Memory B cell (primary cell): ENCODE measurements at places on chromosomes 13 and 19.

- no peak for DNase-seq
These were observed 6.3 kb downstream of the MIDN start for GRCh38 chr19:1254530-1255185.

DNA sequence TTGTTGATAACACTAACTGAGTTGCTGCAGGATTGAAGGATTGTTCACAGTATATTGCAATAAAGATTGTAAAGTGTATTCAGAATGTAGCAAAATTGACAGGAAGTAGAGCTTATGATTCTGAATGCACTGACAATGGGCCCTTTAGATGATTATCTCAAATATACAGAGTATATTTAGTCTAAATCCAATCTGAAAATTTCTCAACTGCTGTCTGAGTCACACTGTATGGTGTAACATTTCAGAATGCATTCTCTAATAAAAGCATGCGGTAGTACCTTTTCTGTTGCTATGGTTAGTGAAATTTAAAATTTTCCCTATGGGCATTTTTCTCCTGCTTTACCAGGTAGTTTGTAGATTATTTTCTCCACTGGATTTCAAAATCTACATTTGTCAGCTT, 365.2 kb downstream of the PCDH17 start:
- no peak for DNase-seq

GRCh38 chr19:42099336-42099925, 23.5 kb downstream of the ZNF574 start:
- DNase-seq = no peak

GRCh38 chr13:97231829-97232196, 9.7 kb downstream of the MBNL2 start:
- no peak for DNase-seq

- DNase-seq = no peak
These were observed 1.0 kb upstream of the CRYL1 start for GRCh38 chr13:20526664-20527063.

DNA sequence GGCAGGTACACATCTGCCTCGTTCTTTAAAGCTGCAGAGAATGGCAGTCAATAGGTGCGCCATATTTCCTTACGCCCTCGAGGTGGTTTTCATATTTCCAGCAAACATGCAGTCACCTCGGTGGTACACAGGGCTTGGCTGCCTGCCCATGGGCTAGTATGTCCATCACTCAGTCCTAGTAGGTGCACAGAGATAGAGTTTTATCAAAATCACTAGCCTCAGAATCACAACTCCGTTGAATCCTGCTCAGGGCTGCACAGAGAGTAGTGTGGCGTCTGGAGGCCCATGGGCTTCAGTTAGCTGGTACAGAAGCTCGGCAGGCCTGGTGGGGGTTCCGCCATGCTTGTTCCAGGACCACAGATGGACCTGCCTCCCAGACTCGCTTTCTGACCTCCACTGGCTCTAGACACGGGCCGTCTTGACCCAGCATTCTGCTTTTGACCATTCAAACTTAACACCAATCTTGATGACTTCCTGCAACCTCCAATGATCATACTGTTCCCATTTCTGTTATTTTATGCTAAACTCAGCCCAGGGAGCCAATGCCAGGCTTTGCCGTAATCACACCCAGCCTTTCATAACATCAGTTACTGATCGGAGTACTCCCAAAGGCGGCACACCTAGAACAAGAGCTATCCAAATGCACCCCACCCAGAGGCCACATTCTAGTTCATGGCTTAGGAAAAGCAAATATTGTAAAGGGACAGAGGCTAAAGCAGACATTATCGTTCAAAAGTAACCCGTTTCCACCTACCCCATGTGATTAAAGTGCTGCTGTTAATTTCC, 120.4 kb downstream of the RAB20 start:
- no peak for DNase-seq

DNA sequence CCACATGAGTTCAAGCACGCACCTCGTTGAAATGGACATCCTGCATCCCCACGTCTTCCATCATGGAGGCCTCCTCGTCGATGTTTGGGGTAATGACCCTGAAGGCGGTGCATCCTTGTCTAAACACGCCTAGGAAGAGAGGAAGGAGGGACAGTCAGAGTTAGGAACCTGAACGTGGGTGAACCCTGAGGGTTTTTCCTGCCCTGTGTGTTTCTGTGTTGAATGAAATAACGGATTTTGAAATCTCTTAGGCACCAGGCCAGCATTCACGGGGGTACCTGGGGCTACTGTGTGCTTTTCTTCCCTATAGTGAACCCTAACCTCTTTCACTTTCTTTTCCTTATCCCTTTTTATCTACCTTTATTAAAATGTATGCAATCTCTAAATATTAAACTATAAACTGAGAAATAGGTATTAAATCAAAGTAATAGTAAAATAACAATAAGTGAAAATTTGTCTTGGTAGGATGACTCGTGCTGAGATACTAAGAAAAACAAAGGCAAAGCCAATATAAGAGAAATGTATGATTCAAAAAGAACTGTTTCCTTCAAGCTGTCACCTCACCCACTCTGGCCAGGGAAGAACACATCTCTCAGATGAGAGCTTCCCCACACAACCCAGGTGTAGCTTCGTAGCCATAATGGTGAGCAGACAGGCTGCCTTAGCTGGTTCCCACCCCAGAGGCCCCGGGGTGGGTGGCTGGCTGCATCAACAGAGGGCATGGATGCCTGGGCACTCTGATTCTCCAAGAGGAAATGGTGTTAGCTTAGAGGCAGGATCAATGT, 72.1 kb upstream of the SLC15A1 start:
- no peak for DNase-seq

DNA sequence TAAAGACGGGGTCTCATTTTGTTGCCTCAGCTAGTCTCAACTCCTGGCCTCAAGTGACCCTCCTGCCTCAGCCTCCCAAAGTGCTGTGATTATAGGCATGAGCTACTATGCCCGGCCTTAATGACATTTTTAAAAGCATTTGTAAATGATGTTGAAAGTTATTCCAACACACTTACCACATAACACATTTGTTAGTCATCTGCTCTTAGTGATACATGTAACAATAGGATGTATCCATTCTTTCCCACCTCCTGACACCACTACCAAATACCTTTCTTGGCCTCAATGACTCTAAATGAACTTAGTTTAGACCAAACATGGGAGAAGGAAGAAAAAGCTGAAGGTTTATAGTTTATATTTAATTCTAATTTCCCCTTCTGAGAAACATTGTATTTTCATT, 59.8 kb upstream of the MEDAG start:
- DNase-seq = no peak

- DNase-seq = no peak
These were observed 153.1 kb downstream of the KDM4B start for GRCh38 chr19:5122121-5122400.

- DNase-seq = no peak
These were observed 87.1 kb upstream of the MCF2L start for GRCh38 chr13:112881656-112882554.

DNA sequence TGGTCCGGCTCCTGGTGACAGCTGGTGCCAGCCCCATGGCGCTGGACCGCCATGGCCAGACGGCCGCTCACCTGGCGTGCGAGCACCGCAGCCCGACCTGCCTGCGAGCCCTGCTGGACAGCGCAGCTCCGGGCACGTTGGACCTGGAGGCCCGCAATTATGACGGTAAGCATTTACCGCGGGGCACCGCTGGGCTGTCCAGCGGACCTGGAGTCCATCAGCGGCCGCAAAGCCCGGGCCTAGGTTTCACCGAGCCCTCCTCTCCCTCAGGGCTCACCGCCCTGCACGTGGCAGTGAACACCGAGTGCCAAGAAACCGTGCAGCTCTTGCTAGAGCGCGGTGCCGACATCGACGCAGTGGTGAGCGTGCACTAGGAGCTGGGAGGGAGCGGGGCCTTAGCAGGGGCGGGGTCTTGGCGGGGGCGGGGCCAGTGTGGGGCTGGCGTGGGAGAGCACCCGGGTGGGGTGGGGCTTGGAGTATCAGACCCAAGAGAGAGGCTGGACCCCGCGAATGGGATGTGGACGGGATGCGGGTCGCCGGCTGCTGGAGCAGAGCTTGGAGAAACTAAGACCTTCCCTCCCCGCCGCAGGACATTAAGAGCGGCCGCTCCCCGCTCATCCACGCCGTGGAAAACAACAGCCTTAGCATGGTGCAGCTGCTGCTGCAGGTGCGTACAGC, 8.7 kb downstream of the BCL3 start:
- no peak for DNase-seq

GRCh38 chr19:30666301-30666803, 294.2 kb downstream of the ZNF536 start:
- peak; percentile 32 for DNase-seq

DNA sequence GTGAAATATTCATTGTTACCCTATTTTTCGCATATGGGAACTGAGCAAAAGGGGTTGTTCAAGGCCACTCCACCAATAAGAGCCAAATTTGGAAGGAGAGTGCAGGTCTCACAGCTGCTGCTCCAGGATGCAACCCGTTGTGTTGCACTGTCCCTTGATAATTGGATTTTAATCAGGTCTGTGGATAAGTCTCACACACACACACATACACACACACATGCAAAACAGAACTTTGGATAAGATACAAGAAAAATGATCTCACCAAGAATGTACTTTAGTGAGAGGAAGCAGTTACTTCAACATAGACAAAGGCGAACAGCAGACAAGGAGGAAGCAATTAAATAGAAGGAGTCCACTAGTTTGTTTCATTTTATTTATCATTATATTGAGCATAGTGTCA, 127.3 kb upstream of the EDNRB start:
- no peak for DNase-seq

GRCh38 chr13:51825165-51825592, 19.8 kb downstream of the TMEM272 start:
- DNase-seq = no peak

DNA sequence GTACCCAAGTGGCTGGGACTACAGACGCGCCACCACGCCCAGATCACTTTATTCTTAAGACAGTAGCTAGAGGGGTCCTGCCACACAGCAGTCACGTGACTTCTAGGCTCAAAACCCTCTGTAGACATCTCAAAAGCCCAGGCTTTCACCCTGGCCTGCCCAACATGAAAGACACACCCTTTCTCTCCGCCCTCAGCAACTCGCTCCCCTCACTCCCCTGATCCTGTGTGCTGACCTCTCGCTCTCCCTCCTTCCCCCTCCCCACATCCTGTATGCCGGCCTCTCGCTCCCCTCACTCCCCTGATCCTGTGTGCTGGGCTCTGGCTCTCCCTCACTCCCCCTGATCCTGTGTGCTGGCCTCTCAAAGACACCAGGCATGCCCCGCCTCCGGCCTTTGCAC, 77.4 kb downstream of the SLC15A1 start:
- DNase-seq = no peak

DNA sequence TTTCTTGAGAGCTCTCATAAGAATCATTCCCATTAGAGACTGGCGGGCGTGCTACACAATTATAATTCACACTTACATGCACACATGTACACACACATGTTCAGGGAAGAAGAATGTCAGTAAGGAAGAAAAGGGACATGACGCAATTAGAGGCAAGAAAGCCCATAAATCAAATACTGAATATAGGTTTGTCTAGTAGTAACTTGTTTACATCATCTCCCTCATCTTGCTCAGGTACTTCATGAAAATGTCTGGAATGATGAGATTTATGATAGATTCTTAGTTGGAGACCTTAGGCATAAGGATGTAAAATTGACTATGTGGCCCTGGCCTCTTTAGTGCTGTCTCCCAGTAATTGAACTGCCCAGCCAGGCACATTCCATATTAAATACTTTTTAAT, 628.0 kb upstream of the PCDH20 start:
- no peak for DNase-seq

DNA sequence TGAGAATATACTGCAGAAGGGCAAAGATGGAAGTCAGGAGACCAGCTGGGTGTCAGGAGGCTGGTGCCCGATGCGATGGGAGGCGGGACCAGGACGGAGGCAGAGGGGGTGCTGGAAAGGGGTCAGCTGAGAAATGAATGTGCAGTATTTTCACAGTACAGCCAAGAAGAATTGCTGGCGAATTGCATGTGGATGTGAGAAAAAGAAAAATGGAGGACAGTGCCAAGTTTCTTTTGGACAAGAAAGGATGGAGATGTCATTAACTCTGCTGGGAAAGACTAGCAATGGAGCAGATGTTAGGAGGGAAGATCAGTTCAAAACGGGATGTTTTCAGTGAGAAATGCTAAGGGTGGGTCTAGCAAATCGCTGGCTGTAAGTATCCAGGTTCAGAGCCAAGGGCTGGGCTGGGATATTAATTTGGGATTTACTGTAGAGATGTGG, 7.0 kb downstream of the CRYL1 start:
- DNase-seq = no peak

GRCh38 chr13:35832551-35832950, 298.6 kb downstream of the DCLK1 start:
- DNase-seq = no peak

- DNase-seq = no peak
These were observed at the start of gene CBY2 for GRCh38 chr13:45702088-45702487. TSS of gene CBY2 (plus strand) at chr13:45702320. CDS start at chr13:45702391, 71 bp downstream.

GRCh38 chr19:16625163-16625958, 2.6 kb downstream of the MED26 start:
- no peak for DNase-seq

GRCh38 chr19:41960973-41961372, 1.9 kb upstream of the RABAC1 start:
- DNase-seq = no peak

GRCh38 chr13:79973533-79973963, 367.4 kb downstream of the SPRY2 start:
- DNase-seq = peak; percentile 5

DNA sequence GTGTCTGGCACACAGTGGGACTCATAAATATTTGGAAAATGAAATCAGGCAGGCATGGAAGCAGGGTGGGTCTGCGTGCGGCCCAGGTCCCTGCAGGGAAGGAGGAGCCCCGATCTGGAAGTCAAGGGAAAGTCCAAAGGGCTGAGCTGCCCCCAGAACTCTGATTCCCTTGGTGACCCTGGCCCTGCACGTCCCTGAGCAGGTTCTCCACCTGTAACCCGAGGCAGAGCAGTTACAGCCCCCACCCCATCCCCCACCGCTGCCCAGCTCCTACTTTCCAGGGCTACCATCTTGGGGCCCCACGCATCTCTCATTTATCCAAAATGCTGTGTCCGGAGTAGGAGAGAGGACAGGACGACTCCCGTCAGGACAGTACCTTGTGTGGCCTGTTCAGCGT, 2.1 kb downstream of the PLEKHF1 start:
- DNase-seq = no peak

GRCh38 chr13:44410328-44410859, 36.8 kb downstream of the SERP2 start:
- no peak for DNase-seq

DNA sequence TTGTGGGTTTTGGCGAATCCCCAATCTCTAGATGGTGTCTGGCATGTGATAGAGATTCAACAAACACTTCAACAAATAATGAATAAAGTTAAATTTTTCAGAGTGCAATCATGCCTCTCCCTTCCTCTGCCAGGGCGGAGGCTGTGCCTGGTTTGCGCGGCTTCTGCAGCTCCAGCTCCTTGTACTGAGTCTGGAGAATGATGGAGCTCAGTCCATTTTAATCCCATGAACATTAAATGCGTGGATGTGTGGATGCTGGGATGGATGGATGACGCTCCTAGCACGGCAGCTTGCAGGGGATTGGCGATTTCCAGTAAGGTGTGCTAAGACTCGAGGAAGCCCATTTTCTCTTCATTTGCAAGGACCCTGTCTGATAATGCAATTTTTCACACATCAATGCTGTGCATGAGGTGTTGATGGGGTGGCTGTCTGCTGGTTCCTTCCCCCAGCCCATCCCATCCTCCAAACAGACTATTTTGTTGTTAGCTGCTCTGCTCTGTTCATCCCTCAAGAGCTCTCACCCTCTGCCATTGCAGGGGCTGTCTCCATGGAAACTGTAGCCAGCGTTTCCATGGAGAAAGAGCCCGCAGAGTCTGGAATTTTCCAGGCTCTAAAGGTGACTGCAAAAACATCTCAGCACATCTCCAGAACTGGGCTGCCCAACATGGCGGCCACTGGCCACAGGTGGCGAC, 92.6 kb upstream of the PEG3 start:
- no peak for DNase-seq

GRCh38 chr19:41218615-41219507, at the start of gene AXL:
TSS of gene AXL (plus strand) at chr19:41219223. CDS start at chr19:41219393, 170 bp downstream.
- no peak for DNase-seq
